CD4-positive, alpha-beta T cell treated with Interleukin-17A for 4 hours (primary cell): ENCODE measurements at places on chromosomes 12 and 14.

DNA sequence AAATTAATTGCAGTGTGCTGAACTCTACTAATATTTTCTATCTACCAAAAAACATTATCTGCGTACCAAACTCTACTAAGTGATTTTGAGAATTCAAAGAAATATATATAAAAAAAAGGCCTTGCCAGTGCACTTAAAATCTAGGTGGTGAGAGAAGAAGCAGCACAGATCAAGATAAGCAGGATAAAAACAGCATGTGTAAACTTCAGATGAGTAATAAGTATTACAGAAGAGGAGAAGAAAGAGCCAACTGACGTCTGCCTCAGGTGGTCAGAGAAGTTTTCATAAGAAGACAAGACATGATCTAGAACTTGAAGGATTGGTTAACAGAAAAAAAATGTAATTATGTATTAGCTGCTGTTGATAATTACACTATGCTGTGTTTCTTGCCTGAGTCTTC is 166.4 kb downstream of the DUSP6 start:
- DNase-seq: no peak

GRCh38 chr12:132461526-132461925 is 28.4 kb upstream of the FBRSL1 start:
- no peak for DNase-seq

- peak; percentile 70 for DNase-seq
Observed at GRCh38 chr14:68506645-68507419, 286.0 kb downstream of the ZFP36L1 start.

DNA sequence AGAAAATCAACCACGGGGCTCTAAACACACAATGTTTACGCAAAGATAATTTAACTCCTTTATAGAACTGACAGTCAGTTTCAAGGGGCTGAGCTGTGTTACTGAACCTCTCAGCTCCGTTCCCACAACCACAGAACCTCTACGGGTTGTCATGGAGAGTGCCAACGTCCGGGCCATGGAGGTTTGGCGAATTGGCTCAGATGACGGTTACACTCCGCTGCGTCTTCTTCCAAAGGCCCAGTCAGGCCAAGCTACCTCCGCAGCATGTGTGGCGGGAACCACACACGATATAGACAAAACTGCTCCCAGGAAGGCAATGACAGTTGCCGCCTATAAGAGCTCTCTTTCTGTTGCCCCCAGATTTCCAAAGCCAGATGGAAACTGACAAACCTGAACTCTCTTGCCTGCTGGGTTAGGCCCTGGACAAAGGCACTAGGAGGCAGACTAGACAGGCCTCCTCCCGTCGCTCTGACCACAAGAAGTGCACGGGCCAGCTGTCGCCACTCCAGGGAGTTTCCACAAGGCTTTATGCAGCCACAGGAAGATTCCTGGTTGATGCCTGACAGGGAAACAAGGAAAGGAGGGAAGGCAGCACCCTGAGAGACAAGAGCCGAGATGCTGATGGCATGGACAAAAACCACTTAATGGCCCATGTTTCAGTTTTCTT is 30.3 kb downstream of the CCDC88C start:
- DNase-seq: no peak

GRCh38 chr12:122873540-122873939 is 22.4 kb downstream of the VPS37B start:
- DNase-seq: no peak

GRCh38 chr14:74240794-74241651 is 1.8 kb downstream of the VSX2 start:
- DNase-seq: peak; percentile 12

DNA sequence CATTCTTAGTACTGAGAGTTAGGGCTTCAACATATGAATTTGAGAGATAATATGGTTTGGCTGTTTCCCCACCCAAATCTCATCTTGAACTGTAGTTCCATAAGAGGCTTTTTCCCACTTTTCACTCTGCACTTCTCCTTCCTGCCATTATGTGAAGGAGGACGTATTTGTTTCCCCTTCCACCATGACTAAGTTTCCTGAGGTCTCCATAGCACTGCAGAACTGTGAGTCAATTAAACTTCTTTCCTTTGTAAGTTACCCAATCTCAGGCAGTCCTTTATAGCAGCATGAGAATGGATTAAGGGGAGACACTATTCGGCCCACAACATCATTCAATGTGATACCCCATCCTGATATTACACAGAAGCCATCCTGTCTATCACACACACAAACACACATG is 36.8 kb upstream of the ALG10B start:
- DNase-seq: no peak

- DNase-seq: no peak
Observed at GRCh38 chr12:76449016-76449415, 100.8 kb upstream of the BBS10 start.

DNA sequence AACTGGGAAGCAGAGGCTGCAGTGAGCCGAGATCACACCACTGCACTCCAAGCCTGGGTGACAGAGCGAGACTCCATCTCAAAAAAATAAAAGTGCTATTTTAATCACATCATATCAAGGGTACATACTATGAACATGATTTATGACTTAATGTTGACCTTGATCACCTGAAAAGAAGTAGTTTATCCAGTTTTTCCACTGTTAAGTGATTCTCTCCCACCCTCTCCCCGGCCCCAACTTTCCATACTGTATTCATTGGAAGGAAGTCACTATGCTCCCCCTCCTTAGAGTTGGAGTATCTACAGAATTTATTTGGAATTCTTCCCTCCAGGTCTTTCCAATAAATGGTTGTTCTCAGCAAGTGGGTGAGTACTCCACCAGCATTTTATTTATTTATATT is 3.0 kb upstream of the PRMT5 start:
- DNase-seq: no peak

GRCh38 chr12:62703011-62703380 is 232.0 kb downstream of the PPM1H start:
- no peak for DNase-seq

DNA sequence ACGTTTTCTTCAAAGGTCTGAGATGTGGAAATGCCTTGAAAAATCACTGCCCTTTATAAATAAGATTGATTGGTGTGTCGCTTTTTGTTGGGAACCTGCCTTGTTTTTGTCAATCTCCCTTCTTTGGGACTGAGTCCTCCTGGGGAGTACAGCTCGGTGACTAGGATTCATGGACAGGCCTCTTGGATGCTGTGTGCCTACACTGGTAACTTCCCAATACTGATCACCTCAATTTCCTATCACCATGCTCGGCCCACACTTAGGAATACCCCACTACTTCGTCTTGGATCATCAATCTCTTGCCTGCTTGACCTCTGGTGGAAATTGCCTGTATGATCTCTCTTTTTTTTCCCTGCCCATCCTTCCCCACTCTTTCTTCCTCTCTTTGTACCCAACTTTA is 34.2 kb downstream of the NTN4 start:
- no peak for DNase-seq

DNA sequence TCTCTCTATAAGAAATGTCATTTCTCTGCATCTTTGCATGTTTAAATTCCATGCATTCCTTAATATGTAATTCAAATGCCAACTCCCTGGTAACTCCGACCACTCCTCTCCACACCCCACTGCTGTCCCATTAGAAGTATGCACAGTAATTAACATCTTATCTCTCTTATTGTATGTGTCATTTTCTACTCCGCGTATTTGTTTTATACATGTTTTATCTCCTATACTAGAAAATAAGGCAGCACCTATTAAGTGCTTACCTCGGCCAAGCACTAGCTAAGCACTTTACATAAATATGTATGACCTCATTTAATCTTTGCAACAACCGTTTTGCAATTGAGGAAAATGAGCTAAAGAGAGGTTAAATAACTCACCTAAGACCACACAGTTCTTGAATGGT is 469.8 kb downstream of the BCAT1 start:
- DNase-seq: no peak

GRCh38 chr12:79482921-79483320 is 207.8 kb downstream of the PAWR start:
- DNase-seq: no peak

DNA sequence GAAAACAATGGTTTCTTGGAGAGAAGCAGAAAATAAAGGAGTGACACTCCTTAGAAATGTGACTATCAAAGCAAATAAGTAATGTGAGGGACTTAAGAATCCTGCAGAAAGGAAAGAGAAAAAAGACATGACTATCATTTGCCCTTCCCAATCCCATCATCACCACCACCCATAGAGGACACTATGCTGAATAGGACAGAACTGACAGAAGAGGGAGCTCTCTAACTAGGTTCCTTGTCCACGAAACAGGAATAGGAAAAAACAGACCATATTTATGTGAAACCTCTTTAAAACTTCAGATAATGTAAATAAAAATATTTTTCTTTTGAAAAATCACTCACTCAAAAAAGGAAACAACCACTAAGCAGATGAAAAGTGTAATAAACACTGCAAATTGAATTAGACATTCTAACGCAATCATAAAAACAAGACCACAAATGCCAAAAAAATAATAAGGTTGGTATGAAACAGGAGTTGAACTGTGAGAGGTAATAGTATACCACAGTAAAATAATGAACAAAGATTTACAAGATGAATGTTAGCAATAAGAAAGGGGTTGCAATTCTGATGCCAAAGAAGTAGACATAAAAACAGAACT is 24.1 kb downstream of the KLRD1 start:
- DNase-seq: no peak

DNA sequence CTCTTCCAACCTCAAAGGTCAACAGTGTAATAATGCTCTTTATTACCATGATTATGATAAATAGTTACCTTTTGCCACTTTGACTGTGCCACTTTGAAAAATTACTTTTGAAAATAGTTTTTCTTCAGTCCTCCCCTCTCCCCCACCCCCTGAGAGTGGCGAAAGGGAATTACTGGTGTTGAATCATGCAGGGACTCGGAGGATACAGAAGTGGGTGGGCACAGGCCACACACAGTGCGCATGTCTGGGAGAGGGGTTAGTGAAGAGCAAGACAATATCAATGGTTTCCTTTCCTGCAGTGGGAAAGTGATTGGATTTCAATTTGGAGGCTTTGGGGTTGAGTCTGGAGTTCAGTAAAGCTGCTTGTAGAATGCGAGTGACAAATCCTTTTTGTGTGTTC is 170.9 kb downstream of the PTCSC3 start:
- no peak for DNase-seq

DNA sequence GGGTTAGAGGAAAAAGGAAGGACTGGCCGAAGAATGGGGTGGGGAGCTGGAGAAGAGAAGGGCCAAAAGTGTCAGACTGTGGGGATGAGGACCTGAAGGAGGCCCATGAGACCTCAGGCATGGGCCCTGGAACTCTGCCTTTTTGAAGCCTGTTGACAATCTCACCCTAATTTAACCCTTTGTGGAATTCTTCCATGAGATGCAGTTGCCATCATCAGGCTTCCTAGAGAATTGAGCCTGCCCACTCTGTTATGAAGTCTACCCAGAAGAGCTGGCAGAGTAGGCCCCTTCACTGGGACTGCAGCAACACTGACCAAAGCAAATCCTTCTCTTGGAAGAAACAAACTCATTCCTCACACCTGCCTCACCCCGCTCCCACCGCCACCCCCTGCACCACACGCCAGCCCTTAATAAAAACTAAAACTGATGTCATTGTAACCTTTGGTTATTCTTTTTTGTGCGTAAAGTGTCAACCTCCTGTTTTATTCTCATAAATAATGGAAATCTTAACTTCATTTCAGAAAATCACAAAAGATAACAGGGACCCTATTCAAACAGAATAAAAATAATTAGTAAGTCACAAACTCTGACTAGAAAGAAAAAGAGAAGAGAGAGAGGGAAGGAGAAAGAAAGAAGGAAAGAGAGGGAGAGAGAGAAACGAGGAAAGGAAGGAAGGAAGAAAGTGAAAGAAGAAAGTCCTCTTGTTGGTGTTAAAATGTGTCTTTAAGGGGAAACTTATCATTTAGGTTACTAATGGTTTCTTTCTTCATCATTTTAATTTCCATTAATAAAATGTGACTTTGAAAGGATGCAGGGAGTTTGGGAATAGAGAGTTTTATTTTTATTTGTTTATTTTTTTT is 61.3 kb downstream of the CRADD start:
- DNase-seq: no peak

DNA sequence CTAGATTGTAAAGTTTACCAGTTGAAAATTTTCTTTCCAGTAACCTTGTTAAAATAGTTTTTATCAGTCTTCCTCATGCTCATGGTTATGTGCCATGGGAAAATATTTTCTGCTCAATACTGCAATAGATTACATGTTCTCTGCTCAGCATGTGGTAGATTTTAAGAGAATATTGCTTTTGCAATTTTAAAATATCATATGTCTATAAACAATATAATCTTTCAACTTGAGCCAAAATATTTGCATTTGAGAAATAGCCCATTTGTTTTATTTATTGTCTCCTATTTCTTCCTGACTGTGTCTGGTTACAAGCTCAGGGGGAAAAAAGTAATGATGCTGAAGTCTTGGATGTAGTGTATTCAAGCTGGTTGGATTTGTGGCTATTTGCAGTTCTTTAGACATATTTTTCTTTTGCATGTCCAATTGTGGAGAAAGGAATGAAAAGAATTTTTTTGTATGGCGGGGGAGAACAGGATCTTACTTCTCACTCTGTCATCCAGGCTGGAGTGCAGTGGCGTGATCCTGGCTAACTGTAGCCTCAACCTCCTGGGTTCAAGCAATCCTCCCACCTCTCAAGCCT is 342.6 kb upstream of the NAV3 start:
- no peak for DNase-seq

DNA sequence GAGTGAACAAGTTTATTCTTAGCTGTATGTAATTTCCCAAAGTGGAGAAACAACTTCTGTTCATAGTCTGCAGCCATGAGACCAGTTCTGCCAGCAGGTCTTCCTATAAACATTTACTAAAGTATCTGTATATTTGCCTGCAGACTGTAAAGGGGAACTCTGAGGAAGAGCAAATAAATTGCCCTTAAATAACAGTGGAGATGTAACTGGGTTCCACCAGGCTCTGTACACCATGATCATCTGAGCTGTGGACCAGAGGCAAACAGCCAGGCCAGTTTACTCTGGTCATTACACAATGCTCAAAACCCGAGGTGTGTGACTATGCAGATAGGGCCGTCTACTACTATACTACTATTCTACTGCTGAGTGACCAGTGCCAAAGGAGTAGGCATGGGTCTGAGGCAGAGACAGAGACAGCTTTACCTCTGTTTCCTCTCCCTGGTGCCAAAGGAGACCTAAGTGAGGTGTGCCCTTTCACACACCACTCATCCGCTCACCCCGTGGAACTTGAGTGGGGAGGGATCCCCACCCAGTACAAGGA is 21.1 kb upstream of the CERS5 start:
- no peak for DNase-seq

DNA sequence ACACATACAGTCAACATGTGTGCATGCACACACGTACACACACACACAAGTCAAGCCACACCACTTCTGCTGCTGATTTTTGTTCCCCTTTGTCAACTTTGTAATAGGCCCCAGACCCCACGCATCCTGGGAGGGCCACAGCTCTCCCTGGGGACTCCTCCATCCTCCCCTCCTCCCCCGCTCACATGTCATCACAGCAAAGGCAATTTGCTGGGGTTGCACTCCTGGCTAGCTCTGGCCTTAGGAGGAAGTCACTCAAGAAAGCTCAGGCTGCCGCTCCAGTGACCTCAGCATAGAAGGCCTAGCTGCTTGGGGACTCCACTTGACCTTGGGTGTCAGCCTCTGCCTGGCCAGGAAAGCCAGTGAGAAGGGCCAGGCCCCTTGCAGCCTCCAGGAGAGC is 27.2 kb downstream of the NGB start:
- DNase-seq: no peak

- no peak for DNase-seq
Observed at GRCh38 chr12:15988983-15989755, 78.0 kb downstream of the DERA start.

- no peak for DNase-seq
Observed at GRCh38 chr14:69613312-69614073, 2.1 kb downstream of the SUSD6 start.

GRCh38 chr12:131139363-131140068 is 185.8 kb downstream of the ADGRD1 start:
- no peak for DNase-seq

- no peak for DNase-seq
Observed at GRCh38 chr12:132451172-132451835, 38.6 kb upstream of the FBRSL1 start.
